Fibroblast of skin of left biceps (primary cell): ENCODE measurements at places on chromosomes 4 and X.

- no peak for DNase-seq
Observed at GRCh38 chrX:151996347-151996746, 21.9 kb upstream of the GABRE start.

DNA sequence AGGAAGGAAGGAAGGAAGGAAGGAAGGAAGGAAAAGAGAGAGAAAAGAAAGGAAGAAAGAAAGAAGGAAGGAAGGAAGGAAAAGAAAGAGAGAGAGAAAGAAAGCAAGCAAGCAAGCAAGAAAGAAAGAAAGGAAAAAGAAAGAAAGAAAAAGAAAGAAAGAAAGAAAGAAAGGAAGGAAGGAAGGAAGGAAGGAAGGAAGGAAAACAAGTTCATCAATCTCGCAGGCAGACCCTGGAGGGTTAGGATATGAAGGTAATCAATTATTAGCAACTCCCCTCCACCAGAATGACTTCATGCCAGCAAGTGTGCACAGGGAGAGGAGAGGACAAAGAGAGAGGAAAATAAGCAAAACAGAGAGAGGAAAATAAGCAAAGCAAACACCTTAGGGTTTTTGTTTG is 80.2 kb downstream of the MTNR1A start:
- no peak for DNase-seq

DNA sequence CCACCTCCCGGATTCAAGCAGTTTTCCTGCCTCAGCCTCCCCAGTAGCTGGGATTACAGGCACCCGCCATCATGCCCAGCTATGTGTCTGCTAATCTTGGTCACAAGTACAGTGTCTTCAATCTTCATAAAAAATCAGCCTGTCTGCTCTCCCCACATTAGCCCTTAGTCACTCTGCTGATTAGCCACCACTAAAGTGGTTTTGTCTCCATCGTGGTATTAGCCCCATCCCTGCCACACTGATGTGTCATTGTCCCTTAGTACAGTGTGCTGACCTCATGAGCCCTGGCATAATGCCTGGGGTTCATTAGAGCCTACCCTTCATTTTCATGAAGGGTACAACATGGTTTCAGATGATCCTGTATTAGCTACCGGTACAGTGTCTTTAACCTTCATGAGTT is 49.9 kb downstream of the ZNF157 start:
- DNase-seq = no peak

- no peak for DNase-seq
Observed at GRCh38 chr4:106951891-106952290, 84.2 kb downstream of the DKK2 start.

- peak; percentile 14 for DNase-seq
Observed at GRCh38 chrX:21479695-21480270, 105.6 kb downstream of the CNKSR2 start.

- DNase-seq = no peak
Observed at GRCh38 chr4:165301833-165302232, 25.6 kb upstream of the MSMO1 start.

- no peak for DNase-seq
Observed at GRCh38 chr4:2832309-2832980, 11.2 kb upstream of the ADD1 start.

DNA sequence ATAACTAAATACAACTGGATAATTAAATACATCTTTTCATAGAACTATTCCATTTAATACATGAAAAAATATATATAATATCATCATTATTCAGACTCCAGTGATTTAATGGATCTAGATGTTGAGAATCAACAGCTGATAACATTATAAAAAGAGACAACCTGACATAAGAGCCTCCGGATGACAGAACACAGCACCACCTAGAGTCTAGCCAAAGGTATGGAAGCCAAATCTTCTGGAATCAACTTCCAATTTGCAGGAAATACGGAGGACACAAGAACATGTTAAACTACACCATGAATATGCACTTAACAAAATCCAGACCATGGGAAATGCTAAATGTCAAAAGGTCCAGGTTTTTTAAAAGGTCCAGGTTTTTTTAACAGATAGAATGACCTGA is 55.0 kb downstream of the LRBA start:
- DNase-seq = no peak

DNA sequence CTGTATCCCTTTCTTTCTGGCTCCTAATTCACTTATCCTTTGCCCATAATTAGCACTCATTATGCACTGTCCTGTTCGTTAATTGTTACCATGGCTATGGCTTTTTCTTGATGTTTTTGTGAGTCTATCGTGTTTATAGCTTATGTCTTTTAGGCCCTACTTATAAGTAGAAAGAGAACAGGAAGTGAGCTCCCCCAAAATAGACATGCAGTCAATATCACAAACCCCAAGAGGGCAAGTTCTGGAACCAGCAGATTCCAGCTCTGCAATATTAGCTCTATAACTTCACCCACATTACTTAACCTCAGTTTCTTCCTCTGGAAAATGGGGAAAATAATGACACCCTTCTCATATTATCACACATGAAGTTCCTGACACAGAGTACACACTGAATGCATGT is 7.4 kb upstream of the HS3ST1 start:
- no peak for DNase-seq

- peak; percentile 68 for DNase-seq
Observed at GRCh38 chr4:7341491-7342222, 93.1 kb downstream of the PSAPL1 start.

GRCh38 chr4:8560265-8561047 is 19.7 kb upstream of the GPR78 start:
- DNase-seq = no peak

DNA sequence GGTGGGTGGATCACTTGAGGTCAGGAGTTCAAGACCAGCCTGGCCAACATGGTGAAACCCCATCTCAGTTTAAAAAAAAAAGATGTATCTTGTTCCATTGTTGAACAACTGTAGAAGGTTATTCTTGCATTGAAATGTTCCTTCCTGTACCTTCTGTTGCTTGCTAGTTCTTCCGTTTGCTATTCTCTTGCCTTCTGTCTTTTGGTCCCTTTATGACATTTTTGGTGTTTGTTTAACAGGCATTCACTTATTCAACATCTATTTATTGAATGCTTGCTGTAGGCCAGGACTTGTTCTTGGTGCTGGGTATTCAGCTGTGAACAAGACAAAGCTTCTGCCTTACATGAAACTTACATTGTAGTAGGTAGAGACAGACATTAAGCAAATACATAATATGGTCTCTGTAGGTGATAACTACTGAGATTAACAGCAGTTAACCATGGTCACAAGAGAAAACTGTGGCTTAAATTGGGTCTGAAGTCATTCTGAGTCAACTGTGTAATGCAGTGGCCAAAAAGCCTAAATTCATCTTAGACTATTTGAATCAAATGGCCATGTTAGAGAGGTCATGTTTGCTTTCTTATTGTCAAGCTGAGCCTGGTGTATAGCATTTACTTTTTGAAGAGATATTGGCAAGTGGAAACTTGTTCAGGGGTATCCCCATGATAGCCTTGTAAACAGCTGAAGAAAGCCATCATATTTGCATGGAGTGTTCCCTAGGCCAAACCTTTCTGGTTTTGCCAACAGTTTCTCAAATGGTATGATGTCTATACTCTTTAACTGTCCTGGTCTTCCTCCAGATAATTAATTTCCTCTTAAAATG is 35.6 kb downstream of the GAB1 start:
- no peak for DNase-seq

DNA sequence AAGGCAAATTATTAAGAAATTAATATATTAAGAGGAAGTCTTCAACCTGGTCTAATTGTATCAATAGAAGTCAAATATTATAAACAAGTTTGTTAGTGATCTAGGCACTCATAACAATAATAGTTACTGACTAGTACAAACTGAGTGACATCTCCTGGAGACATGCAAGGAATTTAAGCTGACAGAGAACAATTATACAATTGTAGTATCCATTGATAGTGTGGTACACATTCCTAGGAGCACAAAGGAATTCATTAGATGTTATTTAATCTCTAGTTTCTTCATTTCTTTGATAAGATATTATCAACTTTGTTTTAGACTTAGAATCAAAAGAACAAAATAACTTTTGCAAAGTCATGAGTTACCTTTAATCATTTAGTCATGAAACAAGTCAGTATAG is 1048.6 kb downstream of the PCDH7 start:
- no peak for DNase-seq

GRCh38 chrX:69025802-69026301 is 139.4 kb downstream of the PJA1 start:
- DNase-seq = no peak

DNA sequence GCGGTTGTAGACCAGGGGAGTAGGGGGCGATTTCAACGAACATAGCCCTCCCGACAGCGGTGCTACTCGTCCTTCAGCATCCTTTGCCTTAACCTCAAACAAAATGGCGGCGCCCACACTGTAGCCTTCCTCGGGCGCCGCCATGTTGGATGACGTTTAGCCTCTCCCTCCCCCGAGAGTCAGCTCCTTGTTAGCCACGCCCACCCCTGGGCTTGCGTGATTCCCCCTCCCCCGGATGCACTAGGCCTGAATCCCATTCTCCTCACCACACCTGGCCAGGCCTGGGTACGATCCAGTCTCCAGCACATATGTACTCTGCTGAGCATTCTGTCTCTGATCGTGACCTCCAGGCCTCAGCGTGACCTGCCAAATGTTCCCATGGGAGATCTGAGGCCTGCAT is 49.0 kb upstream of the ZNF157 start:
- DNase-seq = no peak

GRCh38 chrX:56314334-56314733 is 82.2 kb downstream of the KLF8 start:
- DNase-seq = no peak

- DNase-seq = no peak
Observed at GRCh38 chr4:84678976-84679744, 96.2 kb downstream of the CDS1 start.

DNA sequence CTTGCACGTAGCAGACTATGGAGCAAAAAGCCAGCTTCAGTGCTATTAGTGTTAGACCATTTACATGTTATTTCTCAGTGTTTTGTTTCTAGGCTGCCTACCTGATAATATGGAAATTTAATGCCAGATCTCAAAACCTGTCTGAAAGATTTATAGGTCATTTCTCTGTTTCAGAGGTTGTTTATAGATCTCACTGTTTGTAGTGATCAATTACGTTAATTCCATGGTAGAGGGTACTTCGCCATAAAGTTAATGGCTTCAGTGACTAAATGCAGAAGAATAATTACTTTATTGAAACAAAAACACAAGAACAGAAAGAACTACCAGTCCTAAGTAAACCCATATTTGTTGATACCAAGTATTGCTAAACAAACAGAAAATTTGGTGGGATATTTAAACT is 420.8 kb downstream of the ARHGAP24 start:
- no peak for DNase-seq

GRCh38 chr4:98692411-98692810 is 34.0 kb upstream of the TSPAN5 start:
- no peak for DNase-seq

GRCh38 chr4:144650311-144651005 is 4.5 kb downstream of the HHIP start:
- no peak for DNase-seq

GRCh38 chr4:158676076-158676475 is 4.0 kb downstream of the ETFDH start:
- no peak for DNase-seq

- DNase-seq = peak; percentile 85
Observed at GRCh38 chr4:40608628-40609027, 21.0 kb downstream of the RBM47 start.

DNA sequence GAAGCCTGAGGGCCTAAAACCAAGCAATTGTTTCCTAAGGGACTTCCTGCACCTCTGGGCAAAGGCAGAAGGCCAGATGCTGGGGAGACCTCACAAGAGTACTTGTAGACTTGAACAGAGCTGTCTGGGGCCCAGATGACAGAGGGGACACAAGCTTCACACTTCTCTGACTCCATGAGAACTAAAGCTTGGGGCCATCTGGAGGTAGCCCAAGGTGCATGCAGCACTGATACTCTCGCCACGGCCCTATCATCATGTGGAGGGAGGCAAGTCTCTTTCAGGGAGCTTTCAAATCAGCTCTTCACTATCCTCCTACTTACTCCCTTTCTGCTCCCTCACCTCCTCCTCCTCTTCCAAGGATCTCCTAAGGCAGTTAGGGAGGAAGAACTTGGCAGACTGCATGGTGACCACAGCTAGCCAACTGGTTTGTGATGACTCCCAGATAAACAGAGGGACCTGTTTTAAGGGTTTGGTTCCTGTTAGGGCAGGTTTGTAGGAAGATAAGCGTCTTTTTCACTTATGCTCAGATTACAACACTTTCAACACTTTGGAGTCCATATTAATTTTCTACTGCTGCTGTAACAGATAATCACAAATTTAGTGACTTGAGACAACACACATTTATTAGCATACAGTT is 23.8 kb downstream of the MSL3 start:
- no peak for DNase-seq

DNA sequence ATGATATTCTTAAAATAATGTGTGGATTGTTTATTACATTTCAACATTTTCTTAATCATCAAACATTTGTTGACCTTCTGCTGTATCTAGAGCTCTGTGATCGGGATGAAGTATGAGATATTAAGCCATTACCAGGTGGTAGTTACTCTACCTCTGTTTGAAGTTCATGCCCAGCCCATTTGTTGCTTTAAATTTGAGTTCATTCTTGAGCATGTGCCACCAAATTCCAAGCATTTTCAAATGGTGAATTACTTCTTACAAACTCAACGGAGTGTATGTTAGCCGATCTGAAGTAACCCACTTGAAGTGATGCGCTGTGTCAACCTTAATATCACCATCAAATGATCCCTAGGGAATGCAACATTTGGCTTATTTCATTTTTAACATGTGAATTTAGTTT is 7.3 kb upstream of the DTHD1 start:
- DNase-seq = no peak

- no peak for DNase-seq
Observed at GRCh38 chr4:68673143-68673542, 2.7 kb upstream of the UGT2B15 start.

DNA sequence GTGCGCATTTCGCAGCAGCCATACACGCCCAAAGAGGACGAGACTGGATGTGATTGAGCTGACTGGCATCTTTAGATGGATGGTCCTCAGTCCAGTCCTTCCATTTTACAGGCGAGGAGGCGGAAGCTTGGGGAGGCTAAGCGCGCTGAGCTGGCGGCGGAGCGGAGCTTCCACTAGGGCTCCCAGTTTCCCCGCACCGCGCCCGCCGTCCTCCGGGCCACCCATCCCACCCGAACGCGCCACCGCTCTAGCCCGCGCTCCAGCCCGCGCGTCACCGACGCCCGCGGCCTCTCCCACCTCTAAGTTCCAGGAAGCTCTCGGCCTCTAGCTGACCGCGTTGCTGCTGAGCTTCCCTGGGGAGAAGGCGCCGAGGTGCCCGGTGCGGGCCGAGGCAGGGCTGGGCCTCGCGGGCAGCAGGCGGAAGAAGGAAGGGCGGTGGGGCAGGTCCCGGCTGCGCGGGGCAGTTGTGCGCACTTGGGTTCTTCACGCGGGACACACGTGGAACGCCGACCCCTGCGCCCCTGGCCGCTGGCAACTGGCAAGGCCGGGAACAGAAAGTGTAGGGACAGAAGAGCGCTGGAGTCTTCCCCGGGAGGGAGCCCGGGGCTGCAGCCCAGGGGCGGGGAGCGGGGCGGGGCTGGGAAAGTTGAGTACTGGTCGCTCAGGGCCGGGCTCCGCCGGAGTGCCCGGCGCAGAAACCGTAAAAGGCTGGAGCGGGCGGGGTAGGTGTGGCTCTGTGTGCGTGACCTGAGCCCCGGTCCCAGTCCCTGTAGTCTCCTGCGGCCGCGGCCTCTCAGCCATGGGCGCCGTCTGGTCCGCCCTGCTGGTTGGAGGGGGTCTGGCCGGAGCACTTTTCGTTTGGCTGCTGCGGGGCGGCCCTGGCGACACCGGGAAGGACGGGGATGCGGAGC is at the start of gene STBD1:
STBD1 (plus strand) TSS at position 763 of the 911 bp plus-strand sequence; CDS start at position 800, 37 bp downstream.
- no peak for DNase-seq

- no peak for DNase-seq
Observed at GRCh38 chrX:113726009-113726408, 857.9 kb upstream of the HTR2C start.
